Bronchial epithelial cell (primary cell): ENCODE measurements at places on chromosomes 12 and 14.

- peak; percentile 93 for DNase-seq
Measured at GRCh38 chr14:31090883-31091764, 64.9 kb upstream of the STRN3 start.

DNA sequence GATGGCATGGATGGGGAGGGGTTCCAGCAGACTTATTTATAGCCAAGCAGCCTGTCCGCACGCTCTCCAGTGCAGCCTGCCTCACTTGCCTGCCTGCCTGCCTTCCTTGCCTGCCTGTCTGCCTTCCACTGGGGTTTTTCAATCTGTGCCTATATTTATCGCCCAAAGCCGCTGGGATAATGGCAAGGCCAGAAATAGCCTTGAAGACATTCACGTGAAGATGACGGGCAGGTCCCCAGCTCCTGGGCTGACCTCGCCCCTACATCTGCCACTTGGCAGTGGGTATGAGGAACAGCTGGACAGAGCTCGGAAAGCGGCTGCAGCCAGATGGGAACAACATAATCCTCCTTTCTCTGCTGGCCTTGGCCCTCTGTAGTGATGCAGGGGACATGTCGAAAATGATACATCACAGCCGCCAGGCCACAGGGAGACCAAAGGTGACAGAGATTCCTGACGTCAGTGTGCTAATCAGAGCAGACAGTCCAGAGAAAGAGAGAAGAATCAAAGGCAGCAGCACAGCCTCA is 53.3 kb downstream of the PITPNM2 start:
- no peak for DNase-seq

DNA sequence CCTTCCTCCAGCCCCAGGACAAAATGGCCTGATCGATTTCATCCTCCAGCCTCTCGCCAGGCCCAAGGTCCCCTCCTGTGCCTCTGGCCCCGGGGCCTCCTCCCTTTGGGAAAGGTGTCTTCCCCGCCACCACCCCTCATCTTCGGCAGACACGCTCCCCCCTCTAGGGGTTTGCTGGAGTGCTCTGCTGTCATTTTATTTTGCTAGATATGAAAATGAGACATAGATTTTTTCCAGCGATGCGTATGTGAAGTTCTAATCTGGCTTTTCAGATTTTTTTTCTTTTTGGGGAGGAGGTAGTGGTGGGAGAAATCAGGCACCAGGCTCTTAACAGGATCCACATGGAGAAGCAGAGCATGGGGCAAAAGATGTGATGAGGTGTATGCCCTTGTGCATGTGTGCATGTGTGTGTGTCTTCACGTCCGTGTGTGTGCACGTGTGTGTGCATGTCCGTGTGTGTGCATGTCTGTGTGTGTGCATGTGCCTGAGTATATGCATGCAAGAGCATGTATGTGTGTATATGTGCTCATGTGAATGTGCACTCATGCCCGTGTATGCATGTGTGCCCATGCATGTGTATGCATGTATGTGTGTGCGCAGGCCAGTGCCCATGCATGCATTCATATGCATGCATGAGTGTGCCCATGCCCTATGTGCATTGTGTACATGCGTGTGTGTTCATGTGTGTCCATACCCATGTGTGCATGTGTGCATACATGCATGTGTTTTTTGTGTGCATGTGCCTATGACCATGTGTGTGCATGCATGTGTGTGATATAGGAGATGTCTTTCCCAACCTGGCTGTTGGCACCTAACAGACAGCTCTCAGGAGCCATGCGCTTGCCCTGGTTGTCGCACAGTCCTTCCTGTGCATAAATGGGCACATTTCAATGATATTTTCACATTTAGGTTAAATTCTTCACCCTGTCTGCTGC is 203.0 kb downstream of the RBM19 start:
- DNase-seq: no peak

GRCh38 chr12:71282020-71282419 is 124.2 kb upstream of the TSPAN8 start:
- no peak for DNase-seq

GRCh38 chr12:116538076-116538591 is 21.0 kb upstream of the MAP1LC3B2 start:
- DNase-seq: no peak

DNA sequence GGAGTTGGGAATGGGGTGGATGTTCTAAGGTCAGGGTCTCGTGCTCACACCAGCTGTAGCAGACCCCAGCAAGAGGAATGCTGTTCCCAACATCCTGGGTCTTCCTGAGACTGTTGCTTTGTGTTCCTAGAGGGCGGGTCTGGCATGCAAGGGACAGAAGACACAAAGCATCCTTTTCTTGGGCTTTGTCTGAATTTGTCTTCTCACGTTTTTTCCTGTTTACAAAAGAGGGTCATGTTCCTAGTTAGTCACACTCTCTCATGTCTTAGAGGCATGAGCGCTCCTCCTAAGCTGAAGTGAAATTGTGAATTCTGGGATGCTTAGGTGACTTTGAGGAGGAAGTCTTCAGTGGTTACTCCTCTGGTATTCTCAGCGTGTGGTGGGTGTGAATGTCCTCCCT is 9.6 kb upstream of the TAMALIN start:
- no peak for DNase-seq

- no peak for DNase-seq
Measured at GRCh38 chr14:54687750-54688119, 120.8 kb downstream of the SAMD4A start.

GRCh38 chr14:55340482-55340881 is 69.3 kb downstream of the FBXO34 start:
- no peak for DNase-seq

- no peak for DNase-seq
Measured at GRCh38 chr12:101777485-101777884, 38.2 kb upstream of the SYCP3 start.

- peak; percentile 31 for DNase-seq
Measured at GRCh38 chr12:120125792-120126634, 9.5 kb upstream of the RAB35 start.

- no peak for DNase-seq
Measured at GRCh38 chr12:106138633-106139421, at the start of gene NUAK1. NUAK1 (minus strand) TSS chr12:106138954; CDS start chr12:106138653, 301 bp downstream.

DNA sequence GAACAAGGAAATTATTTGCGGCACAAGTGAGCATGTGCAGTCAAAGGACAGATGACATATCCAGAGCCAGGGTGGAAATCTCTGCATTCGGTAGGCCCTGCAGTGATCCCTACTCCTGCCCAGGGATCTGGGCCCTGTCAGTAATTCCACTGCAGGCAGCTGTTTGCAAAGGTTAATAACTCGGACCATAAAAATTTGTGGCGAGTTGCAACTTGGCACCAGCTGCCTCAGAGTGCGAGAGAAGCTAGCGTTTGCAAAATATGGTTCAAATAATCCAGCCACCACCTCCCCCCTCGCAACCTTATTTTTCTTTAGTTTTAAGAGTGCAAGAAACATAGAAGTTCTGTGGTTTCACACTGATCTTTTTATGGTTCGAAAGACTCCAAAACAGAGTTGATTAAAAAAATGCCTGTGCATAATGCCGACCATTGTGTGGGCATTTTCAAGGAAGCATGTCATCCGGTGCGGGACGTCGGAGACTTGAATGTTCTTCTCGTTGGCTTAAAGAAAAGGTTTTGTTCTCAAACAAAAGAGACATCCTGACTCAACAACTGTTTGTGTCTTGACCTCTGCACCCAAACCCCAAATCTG is 224.5 kb downstream of the BCL11B start:
- no peak for DNase-seq

- DNase-seq: no peak
Measured at GRCh38 chr14:92647797-92648279, 100.6 kb downstream of the LGMN start.

GRCh38 chr12:15863984-15864383 is 18.2 kb upstream of the STRAP start:
- no peak for DNase-seq

GRCh38 chr12:46815809-46816208 is 10.0 kb downstream of the SLC38A4 start:
- no peak for DNase-seq

- DNase-seq: no peak
Measured at GRCh38 chr12:84691266-84691665, 221.3 kb downstream of the SLC6A15 start.

- no peak for DNase-seq
Measured at GRCh38 chr12:108346727-108347710, 7.9 kb upstream of the CMKLR1 start.

GRCh38 chr12:74455429-74455828 is 82.2 kb upstream of the ATXN7L3B start:
- DNase-seq: no peak

- DNase-seq: no peak
Measured at GRCh38 chr14:64220056-64220455, 74.1 kb downstream of the ESR2 start.

DNA sequence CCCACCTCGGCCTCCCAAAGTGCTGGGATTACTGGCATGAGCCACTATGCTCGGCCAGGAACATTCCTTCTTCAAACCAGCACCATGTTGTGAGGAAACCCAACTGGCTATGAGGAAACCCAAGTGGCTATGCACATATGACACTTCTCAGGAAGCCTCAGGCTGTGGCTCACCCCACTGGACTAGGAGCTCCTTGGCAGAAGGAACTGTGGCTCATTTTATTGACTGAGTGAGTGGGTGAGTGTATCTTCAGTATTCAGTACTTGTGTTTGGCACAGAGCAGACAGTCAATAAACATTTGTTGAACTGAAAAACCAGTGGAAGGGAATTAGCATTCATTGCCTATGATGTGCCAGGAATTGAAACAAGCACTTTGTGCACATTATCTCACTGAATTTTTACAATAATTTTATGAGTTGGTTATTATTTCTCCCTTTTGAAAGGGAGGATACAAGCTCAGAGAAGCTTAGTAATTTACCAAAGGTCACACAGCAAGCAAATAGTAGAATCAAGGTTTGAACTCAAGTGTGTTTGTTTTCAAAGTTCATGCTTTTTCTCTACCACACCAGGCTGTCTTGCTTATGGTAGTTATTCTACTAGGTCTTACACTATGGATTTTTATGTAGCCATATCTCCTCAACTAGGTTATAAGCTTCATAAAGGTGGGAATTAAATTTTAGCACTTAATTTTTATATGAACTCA is 121.6 kb downstream of the VEZT start:
- peak; percentile 28 for DNase-seq

- DNase-seq: peak; percentile 55
Measured at GRCh38 chr14:100199240-100199860, 39.6 kb upstream of the YY1 start.

- no peak for DNase-seq
Measured at GRCh38 chr14:104930526-104931303, 6.0 kb downstream of the PLD4 start.

- peak; percentile 21 for DNase-seq
Measured at GRCh38 chr12:52059582-52060497, 8.6 kb downstream of the NR4A1 start.
